Activated T-cell treated with anti-CD3 and anti-CD28 coated beads, Interleukin-2, amount 50 U/mL, for 72 hours (primary cell): ENCODE measurements at places on chromosomes 1 and 21.

- DNase-seq, result no peak
Observed at GRCh38 chr1:244296447-244296846, 155.3 kb downstream of the ADSS2 start.

DNA sequence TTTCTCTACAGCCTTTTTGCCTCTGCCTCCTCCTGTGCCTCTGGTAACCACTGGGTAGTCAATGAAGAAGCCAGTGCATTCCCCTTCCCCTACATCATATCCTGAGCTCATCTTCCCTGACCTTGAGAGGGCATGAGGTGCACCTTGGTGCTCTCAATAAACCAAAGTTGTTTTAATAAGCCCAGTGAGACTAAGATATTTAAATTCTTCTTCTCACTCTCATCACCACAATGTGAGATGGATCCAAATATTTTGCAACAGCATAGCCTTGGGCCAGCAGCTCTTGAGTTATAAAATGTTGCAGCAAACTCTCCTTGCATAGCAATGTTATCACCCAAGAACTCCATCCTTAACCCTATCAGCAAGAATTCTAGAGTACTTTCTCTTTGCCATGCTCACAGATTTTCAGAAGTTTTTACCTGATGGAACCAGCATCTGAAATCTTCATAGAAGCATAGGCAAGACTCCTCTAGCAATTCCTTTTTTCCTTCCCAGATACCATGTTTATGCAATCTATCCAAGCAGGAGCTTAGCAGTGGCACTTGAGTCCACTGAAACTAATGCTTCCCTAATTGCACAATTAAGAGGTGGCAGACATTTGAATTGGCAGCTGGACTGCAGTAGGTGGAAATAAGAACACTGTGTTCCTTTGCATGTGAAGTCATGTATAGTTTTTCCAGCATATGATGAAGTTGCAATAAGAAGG, 36.8 kb downstream of the CDC7 start:
- DNase-seq, result no peak

DNA sequence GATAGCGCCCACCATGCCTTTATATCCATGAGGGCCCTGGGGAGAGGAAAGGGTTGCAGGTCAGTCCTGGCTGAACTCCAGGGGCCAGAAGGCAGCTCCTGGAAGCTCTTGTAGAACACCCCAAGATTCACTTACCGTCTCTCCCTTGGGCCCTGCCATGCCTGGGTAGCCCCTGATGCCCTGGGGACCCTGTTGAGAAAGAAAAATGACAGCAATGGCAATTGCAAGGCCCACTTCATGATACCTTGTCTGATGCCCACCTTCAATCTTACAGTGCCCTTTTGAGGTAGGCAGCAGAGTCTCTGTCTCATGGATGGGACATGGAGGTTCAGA, 7.0 kb downstream of the COL9A2 start:
- DNase-seq, result no peak

- DNase-seq, result no peak
Observed at GRCh38 chr1:36626435-36626834, 143.7 kb upstream of the CSF3R start.

DNA sequence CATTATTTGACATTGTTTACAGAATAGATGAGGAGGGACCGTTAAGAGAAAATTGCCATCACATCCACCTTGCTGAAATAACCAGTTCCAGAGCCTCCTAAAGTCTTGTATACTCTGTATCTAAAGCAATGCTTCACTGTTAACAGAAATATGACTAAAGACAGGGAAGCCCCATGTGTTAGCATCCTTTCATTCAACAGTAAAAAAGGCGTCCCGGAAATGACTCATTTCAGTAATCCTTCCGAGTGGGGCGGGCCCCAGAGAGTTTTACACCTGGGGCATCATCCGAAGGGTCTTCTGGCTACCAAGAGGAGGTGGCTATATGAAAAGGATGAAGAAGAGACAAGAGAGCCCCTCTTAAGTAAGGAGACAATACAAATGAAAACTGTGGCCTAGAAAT, 227.2 kb downstream of the SLC45A1 start:
- DNase-seq, result peak; percentile 29

GRCh38 chr1:236010443-236010842, 54.4 kb downstream of the NID1 start:
- DNase-seq, result no peak

- DNase-seq, result no peak
Observed at GRCh38 chr1:212313616-212314015, 28.4 kb downstream of the PPP2R5A start.

- no peak for DNase-seq
Observed at GRCh38 chr1:162700131-162700530, 67.9 kb downstream of the DDR2 start.

DNA sequence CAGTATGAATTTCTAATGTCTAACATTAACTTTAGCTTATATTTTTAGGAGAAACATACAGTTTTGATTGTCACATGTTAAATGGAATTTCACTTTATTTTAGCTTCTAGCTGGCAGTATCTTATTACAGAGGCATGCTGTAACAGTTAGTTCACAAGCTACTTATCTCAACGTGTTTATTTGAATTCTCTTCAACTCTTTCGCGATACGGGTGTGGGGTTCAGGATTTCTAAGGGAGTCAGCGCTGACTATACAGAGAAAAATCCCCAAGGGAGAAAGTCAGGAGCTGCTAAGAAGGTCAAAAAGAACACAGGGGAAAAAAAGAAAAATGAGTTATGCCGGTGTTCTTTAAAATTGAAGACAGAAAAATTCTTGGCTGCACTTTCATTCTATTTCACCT, 296.2 kb downstream of the VAV3 start:
- no peak for DNase-seq

- DNase-seq, result no peak
Observed at GRCh38 chr1:7407544-7407895, 363.6 kb upstream of the VAMP3 start.

DNA sequence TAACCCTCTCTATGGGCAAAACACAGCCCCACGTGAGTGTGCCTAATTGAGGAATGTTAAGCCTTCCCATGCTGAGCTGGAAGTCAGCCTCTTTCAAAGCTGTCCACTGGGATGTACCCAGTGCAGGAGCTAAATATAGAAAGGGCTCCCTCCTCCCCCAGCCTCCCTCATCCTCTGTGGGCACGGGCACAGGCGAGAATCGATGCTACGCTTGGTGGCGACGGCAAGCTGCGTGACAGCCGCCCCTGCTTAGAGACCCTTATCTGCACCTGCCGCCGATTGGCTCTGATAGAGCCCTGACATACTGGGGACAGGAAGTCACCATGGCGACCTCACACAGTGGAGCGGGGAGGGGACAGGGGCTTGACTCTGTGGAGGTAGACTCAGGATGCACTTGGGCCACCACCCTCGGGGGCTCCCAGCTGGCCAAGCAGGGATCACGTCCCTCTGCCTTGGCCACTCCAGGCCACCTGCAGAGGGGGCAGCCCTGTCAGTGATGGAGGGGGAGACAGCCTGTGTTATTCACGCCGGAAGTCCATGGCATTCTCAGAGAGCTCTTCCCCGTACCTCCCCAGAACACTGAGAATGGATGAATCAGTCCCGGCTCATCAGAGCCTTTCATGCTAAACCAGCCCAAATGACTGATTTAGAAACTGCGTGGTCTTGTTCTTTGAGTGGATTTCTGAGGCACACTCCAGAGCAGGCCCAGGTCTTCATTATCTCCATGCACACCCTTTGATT, 84.8 kb downstream of the KCND3 start:
- DNase-seq, result peak; percentile 43

- peak; percentile 32 for DNase-seq
Observed at GRCh38 chr1:25754470-25755181, 45.4 kb upstream of the SELENON start.

GRCh38 chr1:5651964-5652821, 340.0 kb downstream of the NPHP4 start:
- DNase-seq, result no peak

GRCh38 chr1:232508130-232508701, 121.7 kb downstream of the SIPA1L2 start:
- no peak for DNase-seq

DNA sequence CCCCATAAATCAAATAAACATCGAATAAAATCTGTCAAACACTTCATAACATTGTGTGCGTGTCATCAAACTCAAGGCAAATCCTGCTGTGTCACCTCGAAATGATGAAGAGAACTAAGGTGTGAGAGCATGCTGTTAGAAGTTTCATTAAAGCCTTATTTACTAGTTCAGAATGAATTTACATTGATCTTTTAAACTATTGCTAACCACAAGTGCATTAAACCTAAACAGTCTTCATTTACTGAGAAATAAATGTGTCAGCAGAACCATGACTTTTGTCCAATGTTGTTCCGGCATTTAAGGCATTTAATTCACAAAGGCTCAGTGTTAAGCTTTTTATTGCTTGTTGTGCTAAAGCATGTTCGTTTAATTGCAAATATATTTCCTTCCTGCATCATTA, 474.4 kb downstream of the SETD4 start:
- DNase-seq, result no peak
